CD4-positive, alpha-beta T cell treated with Interferon alpha-2 for 1 hour (primary cell): ENCODE measurements at places on chromosomes 4 and X.

- no peak for DNase-seq
Measured at GRCh38 chr4:97646997-97647396, 496.3 kb downstream of the STPG2 start.

DNA sequence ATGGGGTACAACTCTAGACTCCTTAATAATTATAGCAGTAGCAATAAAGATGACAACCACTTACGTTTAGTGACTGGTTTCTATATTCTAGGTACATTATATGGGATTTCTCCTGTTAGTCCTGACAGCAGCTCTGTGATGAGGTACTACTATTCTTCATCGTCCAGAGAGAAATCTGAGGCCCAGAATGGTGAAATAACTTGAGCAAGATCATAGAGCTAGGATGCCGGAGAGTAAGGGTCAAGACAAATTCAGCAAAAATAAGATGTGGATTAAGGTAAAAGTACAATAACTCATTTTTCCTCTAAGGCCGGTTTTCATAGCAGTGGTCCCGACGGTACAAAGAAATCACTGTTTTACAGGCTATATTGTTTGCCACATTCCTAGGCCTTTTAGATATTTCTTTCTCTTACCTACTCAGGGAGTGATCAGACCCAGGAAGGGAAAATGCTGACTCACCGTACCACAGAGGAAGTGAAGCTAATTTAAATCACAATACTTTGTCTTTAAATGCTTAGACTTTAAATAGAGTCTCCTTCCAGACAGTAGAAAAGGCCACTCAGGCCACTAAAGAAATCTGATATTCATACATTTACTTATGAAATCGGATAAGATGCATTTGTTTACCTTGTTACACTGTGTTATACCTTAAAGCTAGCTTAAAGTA lies 2023.0 kb upstream of the AGA start:
- no peak for DNase-seq

DNA sequence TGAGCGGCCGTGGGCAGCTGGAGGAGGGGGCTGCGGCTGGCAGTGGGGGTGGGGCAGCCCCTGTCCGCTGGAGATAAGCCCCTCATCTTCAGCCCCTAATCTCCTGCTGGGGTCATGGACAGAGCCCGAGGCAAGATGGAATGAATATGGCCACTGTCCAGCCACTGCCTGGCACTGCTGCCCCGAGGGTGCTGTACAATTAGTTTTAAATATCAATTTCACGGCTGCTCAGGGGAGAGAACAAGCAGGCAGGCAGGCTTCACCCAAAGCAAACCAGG lies 64.1 kb upstream of the NKX1-1 start:
- DNase-seq: no peak

DNA sequence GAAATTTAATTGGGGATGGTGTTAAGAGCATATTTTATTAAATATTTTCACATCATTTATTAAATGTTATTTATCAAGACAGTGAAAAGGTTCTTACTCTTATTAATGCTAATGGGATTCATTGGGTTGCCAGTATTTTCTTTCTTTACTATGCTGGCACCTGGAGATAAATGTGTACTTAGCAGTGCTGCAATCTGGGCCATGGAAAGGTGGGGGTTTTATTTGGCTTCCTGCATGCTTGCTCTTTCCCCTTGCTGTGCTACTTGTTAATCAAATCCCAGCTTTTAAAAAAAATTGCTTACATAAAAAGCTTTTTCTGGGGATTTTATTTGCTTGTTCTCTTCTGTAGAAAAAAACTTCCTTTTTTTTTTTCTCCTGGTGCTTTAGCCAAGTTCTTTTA lies 48.3 kb downstream of the ZAR1 start:
- no peak for DNase-seq

DNA sequence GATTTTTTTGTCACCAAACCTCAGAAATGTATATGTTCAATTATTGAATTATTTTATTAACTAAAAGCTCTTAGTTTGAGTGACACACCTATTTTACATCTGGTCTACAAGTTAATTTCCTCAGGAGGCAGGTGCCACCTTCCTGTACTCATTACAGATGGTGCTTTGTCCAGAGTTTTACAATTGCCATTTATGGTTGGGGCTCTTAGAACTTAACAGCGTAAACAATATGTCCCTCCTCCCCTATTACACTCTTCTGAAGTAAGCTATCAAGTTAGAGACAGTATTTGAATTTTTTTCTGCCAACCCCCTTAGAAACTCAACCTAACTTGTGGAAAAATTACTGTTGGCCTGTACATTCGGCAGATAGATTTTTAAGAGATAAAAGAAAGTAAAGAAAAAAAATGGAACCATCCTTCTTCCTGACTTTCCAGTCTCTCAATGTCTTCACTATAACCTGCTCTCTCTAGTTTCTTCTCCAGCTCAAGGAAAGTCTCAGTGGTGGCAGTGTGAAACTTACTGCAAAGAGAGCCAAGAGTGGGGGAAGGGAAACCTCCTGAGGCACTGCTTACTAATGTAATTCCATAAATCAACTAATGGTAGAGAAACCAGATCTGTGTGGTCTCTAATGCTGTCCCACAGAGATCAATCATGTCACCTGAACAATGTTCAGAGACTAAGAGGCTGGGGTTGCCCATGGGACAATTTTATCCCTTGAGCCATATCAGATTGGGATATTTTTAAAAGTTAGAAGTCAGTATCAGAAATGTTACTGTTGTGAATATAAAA lies 7.8 kb downstream of the CXXC4 start:
- no peak for DNase-seq

DNA sequence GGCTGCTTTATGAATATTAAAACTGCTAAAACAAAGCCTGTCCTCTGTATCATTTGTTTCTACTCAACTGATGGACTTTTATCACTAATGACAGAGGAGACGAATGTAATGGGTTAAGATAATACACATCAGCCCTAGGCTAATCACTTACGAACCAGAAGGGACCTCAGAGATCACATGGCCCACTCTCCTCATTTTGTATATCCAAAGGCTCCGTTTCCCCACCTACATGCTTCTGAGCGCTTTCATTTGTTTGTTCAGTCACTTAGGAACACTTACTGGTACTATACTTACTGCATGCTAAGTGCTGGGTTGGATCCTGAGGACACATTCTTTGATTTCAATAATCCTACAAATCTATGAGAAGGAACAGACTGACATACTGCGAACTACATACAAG lies 169.3 kb downstream of the CEP135 start:
- DNase-seq: no peak

- DNase-seq: no peak
Measured at GRCh38 chr4:5385741-5386311, 322.5 kb downstream of the EVC2 start.

GRCh38 chr4:81789158-81789557 lies 317.5 kb upstream of the RASGEF1B start:
- DNase-seq: no peak

GRCh38 chr4:107255114-107255513 lies 219.0 kb upstream of the DKK2 start:
- DNase-seq: no peak

GRCh38 chr4:150090836-150091235 lies 12.6 kb downstream of the DCLK2 start:
- DNase-seq: no peak

DNA sequence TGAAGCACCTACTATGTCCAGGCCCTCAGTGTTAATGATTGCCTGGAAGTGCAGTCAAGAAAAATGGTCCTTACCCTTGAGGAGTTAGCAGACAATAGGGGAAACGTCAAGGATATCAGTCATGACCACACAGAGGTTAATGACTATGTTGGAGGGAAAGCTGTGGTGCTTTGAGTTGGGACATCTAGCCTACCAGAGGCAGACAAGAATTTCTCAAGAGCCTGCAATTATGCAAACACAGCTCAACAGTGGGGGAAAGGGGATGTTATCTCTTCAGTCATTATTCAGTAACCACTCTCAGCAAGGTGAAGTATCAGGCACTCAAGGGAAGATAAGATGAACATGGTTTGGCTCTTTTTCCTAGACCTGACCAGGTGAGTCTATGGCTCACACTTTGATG lies 7.0 kb upstream of the FGFBP1 start:
- no peak for DNase-seq

- no peak for DNase-seq
Measured at GRCh38 chr4:183214912-183215488, 105.1 kb downstream of the CLDN22 start.

DNA sequence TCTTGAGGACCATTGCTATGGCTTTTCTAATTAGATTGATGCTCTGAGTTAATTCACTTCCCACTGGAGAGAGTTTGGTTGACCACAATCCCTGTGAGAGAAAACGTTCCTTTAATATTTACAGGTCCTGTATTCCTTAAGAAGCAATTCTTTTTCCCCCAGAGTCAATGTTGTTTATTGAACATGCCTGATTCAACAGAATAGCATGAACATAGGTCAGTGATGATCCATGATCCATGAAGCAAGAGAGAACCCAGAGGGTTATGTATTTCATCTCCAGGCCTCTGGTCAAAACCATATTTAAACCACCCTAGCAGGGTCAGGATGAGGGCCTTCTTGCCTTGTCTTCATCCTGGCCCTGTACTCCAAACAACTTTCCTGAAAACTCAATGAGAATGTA lies 39.4 kb upstream of the EFHC2 start:
- DNase-seq: no peak

DNA sequence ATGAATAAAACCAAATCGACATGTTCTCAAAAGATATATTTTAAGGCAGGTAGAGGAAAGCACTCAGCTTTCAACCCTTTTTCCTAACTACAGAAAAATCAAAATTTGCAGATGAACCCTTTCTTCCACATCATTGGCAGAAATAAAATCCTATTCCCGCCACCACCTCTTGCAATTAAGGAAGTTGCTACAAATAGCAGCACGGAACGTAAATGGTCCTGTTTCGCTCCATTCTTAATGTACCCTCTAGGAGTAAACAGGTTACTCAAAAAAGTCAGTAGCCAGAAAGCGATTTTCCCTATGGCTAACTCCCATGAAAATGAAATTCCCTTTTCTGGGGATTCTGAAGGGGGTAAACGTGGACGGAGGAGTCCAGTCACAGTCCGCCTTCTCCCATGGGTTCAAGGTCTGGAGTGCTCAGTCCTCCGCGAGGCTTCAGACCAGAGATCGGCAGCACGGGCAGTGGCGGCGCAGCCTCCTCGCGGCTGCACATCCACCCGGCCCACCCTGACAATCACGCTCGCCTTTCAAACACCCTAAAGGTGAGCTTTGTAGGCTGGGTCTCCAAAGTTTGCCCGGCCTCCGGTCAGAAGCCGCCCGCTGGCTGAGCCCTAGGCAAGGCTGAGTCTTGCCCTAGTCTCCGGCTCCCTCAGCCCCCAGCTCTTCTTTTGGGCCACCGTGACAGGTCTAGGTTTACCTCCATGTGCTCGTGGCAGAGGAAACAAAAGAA lies 1.8 kb downstream of the ATP11C start:
- no peak for DNase-seq

- no peak for DNase-seq
Measured at GRCh38 chr4:135244696-135245095, 1043.1 kb upstream of the PABPC4L start.

DNA sequence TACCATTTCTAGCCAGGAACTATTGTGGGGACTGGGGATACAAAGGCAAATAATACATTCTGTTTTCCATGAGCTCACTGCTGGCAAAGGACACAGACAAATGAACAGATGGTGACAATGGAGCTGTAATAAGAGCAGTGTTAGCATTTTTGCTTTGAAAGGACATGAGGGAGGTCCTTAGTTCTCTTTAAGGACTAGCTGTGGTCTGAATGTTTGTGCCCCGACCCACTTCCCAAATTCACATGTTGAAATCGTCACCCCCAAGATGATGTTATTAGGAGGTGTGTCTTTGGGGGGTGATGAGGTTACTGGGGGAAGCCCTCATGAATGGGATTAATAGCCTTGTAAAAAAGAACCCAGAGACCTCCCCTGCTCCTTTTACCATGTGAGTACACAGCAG lies 30.3 kb downstream of the CCNG2 start:
- DNase-seq: no peak

GRCh38 chr4:24736066-24736465 lies 59.3 kb upstream of the SOD3 start:
- no peak for DNase-seq

DNA sequence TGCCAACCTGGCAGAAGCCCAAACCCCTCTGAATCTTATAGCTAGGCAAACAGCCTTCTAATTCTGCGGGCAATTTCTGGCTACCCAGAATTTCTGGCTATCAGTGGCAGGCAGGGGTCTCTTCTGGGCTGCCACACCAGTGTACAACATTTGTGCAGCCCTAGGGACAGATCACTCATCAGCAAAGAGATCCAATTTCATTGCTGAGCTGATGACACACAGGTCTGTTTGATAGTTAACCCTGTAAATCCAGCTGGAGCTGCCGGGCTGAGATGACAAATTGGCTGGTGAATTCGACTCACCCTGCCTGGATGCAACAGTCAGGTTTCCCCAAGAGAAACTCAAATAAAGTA lies 2.4 kb downstream of the MID1 start:
- DNase-seq: no peak
